ENCODE measurements at places on chromosomes 4 and X. TPM values are rescaled to one million over a fixed set of nuclear protein-coding genes. Genes with fewer than 3 reads are reported as not detected.

DNA sequence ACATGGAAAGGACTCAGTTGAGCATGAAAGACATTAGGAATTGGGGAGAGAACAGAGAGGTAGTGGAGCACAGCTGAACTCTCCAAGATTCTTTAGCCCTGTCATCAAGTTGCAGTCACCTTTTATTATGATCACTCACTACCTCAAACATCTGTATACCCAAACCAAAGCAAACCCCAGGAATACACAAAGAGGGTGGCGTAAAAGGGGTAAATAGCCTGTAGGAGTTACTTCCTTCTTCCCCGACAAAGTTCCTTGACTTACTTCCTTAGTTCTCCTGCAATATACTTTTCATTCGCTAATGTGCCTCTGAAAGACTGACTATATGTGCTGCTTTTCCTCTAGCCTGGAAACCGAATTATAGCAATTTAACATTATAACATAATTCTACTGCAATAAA is 159.9 kb downstream of the SPRY1 start:
- DNase-seq, result no peak

GRCh38 chr4:11741190-11741652 is 312.5 kb upstream of the HS3ST1 start:
- DNase-seq, result no peak

The ETDB gene
- not detected for total RNA-seq

GRCh38 chrX:13177921-13178566 is 133.6 kb upstream of the FAM9C start:
- DNase-seq, result no peak

- no peak for DNase-seq
These were observed 26.1 kb downstream of the GASK1B start for GRCh38 chr4:158146736-158147135.

DNA sequence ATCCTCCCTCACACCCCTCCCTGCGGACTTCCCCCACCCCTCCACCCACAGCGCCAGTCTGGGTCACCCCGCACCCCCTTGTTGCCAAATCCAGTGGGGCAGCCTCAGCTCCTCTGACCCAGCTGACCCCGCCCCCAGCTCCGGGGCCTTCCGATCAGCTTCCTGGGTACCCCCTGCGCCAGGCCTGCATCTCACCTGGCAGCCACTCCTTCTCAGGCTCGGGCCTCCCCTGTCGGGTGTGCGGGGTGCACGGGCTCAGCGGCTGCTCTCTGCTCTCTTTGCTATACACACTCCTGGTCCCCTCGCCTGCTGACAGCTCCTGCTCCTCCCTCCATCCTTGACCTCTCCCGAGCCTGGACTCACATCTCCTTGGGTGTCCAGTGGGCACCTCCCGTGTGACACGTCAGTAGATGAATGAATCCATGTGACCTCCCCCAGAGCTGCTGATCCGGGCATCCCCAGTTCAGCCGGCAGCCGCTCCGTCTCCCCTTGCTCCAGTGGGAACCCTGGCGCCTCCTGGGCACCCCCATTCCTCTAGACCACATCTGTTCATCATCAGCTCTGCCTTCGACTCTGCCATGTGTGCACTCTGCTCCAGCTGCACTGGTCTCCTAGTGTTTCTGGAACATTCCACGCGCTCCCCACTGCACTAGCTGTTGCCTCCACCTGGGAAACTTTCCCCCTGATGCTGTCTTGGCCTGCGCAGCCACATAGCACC is 9.9 kb downstream of the CFAP99 start:
- DNase-seq, result no peak

The PCDH7 gene
- total RNA-seq, result 1.2 TPM

GRCh38 chr4:4329496-4329895 is 39.4 kb downstream of the ZBTB49 start:
- no peak for DNase-seq

DNA sequence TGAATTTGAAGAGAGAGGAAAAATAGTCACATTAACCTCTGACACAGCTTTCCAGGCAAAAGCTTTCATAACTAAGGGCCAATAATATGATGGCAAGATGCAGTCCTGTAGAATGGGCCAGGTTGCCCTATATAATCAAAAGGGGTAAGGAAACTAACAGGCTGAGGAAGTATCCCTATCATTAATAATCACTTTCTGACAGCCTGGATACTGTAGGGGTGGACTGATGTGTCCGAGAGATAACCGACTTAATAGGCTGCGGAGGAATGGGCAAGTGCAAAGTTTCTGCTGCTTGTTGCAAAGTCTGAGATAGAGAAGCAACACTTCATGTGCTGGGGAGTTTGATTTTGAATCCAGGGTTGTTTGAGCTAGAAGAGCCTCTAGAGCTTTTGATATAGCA is 94.8 kb downstream of the DNAAF6 start:
- DNase-seq, result no peak

DNA sequence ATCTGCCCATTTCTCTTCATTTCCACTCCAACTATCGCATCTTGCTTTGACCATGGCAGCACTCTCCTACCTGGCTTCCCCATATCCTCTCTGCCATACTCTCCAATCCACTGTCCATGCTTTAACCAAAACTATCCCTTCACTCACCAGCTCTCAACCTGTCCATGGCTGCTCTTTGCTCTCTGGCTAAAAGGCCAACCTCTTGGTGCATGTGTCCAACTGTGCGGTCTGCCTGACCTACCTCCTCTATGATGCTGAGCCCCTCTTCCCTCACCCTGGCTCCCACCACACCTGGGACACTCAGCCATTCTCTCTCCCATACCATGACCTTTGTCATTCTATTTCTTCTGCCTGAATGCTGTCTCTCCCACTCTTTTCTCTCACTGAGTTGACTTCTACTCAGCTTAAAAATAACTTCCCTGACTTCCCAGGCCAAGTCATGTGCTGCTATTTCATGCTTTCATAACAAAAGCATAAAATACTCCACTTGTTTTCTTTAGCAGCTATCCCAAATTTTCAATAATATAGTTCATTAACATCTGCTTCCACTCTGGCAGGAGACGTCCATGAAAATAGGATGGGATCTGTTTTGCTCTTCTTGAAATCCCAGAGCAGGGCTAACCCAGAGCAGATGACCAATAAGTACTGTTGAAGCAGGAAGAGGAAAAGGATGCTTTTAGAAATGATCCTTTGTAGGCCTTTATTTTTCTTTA is 29.8 kb upstream of the KLF3 start:
- no peak for DNase-seq

The CT45A5 gene
- total RNA-seq, result not detected

The PSAPL1 gene
- total RNA-seq, result not detected

DNA sequence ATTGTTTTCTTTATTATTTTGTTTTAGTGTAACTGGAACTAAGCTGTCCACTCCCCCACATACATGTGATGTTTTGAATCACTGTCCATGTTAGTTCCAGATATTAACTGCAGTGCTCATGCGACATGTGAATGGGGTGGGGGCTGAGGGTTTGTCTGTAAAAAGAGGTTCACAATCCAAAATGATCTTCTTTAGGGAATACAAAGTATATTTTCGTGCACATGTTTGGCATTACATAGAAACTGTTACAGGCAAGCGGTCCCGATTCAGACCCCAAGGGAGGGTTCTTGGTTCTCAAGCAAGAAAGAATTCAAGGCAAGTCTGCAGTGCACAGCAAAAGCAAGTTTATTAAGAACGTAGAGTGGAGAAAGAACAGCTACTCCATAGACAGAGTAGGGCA is 296.5 kb upstream of the CLNK start:
- no peak for DNase-seq

The XK gene
- total RNA-seq, result 2.8 TPM

DNA sequence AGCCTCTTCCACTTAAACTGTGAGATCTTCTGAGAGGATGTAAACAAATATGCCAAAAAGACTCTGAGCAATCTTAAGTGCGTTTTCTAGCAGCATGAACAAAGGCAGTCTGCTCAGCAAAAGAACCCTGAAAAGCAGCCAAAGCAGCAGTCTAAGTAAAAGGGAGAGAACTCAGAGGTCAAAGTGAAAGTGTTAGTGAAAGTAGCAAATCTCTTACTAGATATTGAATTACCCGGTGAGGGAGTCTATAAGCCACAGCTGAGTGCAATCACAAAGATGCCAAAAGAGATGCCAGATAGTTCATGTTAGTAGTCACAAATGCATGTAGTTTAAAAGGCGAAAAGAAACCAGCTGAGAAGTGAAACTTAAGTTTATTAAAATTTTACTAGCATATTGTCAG is 7.9 kb upstream of the GNRHR start:
- no peak for DNase-seq

The SNCA gene
- 19.3 TPM for total RNA-seq

DNA sequence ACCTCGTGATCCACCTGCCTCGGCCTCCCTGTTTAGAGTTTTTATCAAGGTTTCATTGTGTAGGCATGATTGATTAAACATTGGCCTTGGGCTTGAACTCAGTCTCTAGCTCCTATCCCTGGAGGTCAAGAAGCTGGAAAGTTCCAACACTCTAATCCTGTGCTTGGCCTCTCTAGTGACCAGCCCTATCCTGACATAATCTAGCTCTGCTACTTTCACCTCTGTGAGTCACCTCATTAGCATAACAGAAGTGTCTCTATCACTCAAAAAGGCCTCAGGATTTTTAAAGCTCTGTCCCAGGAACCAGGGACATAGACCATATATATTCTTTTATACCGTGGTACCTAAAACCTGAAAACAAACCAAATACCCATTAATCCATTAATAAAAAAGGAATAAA is 377.5 kb downstream of the CENPC start:
- no peak for DNase-seq

DNA sequence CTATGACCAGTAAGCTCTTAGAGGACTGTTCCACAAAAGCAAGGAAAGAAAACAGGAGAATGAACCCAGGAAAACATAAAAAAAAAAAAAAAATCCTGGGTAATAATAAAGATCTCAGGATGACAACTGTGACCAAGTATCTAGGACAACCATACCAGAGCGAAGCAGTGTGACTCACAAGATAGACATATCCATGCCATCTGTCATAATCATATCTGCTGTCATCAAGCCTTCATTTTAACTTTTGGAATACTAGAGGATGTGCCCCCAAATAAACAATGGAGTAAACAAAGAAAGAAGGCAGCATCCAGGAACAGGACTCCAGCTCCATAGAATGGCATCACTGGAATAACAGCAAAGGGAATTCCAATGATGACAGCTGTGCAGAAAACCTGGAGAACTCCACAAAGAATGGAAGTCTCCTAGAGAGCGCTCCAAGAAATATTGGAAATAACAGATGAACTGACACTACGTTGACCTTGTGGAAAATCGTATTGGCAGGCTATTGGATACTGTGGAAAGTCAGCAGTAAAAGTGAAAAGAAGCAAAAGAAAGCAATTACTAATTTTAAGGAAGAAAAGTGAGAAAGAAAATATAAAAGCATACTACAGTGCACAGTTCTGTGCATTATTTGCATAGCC is 35.3 kb downstream of the HPGDS start:
- no peak for DNase-seq

The SLITRK2 gene
- total RNA-seq, result not detected

- DNase-seq, result no peak
These were observed 93.8 kb downstream of the GPC4 start for GRCh38 chrX:133321451-133321850.

DNA sequence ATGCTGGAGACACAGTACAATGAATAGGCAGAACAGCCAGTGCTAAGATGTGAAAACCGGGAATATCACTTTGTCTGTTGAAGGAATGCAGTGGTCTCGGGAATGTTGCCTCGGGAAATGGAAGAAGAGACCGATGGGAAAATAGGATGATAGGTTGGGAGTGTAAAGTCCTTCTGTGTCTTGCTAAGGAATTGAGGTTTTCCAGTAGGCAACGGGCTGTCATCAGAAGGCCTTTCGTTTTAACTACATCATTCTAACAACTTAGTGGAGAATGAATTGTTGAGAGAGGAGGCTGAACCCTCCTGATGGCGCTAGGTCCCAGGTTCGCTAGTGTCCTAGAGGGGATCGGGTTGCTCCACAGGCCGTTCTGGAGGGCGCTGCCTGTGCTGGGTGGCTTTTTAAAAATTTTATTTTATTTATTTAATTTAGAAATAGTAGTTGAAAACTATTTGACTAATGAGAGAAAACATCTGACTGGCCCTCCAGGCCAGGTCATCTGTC is 730 bp downstream of the VBP1 start:
- no peak for DNase-seq

GRCh38 chrX:111868726-111869638 is 7.0 kb upstream of the TRPC5OS start:
- no peak for DNase-seq

DNA sequence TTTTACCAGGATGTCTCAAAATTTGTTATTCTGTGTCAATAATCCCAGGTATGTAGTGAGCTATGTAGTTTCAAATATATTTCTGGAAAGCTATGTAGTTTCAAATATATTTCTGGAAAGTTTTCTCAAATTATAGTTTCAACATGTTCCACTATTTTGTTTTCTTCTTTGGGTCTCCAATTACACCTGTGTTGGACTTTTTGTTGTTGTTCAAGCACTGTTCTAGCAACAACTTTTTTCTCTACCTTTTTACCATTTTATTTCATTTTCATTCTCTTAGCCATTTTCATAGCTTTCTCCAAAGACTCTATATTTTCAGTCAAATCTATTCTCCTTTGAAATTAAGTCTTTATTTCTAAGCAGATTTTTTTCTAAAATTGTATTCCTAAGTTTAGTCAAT is 88.4 kb downstream of the LCORL start:
- DNase-seq, result no peak

DNA sequence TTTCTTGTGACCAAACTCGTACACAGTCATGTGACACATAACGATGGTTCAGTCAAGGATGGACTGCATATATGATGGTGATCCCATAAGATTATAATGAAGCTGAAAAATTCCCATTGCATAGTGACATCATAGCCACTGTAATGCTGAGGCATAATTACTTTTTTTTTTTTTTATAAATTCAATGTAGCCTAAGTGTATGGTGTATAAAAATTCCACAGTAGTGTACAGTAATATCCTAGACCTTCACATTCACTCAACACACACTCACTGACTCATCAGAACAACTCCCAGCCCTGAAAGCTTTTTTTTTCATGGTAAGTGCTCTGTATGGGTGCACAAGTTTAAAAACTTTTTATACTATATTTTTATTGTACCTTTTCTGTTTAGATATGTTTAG is 105.0 kb downstream of the AREG start:
- no peak for DNase-seq

The DAPP1 gene
- not detected for total RNA-seq

DNA sequence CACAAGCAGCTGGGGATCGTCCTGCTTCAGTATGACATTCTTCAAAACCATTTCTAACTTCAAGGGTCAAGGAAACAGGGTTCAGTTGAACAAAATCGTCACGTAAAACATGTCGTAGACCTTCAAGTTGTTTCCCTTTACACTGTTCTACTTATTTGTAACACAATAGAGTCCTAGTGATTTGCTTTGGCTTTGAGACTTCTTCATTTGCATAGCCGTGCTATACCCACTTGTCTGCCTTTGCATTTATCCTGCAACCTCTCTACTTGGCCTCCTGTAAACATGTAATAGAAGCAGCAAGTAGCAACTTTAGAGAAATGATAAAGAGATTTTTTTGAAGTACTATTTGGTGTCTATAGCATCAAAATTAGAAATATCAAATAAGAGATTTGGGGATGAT is 194.9 kb downstream of the SLC7A11 start:
- no peak for DNase-seq

The ADGRL3 gene
- total RNA-seq, result not detected

- no peak for DNase-seq
These were observed 13.0 kb downstream of the CORIN start for GRCh38 chr4:47824840-47825239.

Measured in SJSA1 (cell line).